ENCODE measurements at places on chromosomes 11 and 22.

GRCh38 chr11:46898396-46899095 lies 19.8 kb downstream of the LRP4 start:
- no peak for DNase-seq

- DNase-seq: no peak
Observed at GRCh38 chr11:128867277-128867676, at the start of gene KCNJ1. KCNJ1 (minus strand) TSS chr11:128867296; CDS start chr11:128840243, 27,053 bp downstream.

DNA sequence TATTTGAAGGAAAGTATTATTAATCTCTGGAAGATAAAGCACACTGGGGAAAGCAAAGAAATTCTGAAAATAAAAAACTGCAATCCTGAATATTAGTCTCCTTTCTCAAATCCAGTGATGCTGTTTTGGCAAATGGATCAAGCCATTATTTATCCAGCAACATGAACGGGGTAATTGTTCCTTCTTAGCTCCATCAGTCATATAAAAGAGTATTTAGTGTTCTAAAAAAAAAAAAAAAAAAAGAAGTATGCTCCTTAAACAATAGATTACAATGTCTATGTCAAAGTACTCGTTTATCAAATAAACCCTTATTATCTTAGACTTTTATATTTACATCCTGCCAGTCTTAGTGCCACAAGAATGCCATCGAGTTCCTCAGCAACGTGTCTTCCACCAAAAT lies 1.3 kb downstream of the RDX start:
- DNase-seq: no peak

DNA sequence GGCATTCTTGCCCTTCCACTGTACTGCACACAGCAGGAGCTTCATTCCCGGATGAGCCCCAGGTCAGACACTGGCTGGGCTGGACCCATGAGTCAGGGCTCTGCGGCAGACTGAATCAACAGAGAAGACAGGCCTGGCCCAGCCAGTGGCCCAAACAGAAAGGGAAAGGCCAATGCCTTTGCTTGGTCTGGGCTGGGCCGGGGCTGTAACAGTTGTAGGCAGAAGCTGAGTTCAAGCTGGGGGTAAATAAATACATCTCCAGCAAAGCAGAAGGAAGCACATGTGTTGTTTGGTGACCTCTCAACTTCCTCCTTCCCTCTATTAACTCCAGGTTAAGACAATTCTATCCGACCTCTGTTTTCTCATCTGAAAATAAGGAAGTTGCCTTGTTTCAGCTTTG lies 1.8 kb upstream of the SMIM35 start:
- DNase-seq: no peak

DNA sequence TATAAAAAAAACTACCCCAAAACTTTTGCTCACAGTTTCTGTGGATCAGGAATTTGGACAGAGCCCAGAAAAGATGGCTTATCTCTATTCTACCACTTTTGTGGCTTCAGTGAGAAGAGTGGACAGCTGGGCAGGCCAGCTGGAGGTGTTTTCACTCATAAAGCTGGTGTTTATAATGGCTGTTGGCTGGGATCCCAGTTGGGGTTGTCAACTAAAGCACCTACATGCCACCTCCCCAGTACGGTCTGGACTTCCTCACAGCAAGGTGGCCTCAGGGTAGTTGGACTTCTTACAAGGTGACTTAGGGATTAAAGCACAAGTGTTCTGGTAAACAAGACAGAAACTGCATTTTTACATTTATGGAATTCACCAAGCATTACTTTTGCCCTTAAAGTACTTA lies 171.0 kb downstream of the NELL1 start:
- no peak for DNase-seq

GRCh38 chr22:19799322-19800190 lies 39.0 kb downstream of the TBX1 start:
- no peak for DNase-seq

DNA sequence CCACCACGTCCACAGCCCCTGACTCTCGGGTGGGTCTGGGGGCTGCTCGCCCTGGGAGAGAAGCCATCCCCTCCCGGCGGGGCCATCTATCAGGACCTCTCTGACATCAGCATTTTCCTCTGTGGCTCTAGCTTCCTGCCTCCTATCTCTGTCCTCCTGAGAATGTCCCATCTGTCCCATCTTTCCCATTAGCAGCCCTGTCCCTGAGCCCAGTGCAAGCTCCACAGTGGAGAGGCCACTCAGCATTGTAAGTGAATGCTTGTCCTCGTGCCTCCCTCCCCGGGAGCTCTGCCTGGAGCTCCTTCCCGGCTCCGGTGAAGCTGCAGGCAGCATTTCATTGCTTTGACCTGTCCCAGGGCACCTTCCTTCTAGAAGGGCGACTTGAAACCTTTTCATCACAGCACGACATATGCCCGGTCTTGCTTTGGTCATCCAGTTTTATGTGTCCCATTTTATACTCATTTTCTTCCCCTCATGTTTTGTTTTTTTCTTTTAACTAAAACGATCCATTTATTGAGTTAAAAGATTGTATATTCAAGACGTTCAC lies 49.7 kb downstream of the RTN4R start:
- DNase-seq: no peak
